Naive thymus-derived CD8-positive, alpha-beta T cell (primary cell): ENCODE measurements at places on chromosomes 2 and 18. TPM values are rescaled to one million over a fixed set of nuclear protein-coding genes. Genes with fewer than 3 reads are reported as not detected.
A peak's percentile ranks its signal among the peaks of the same experiment; 100 is the strongest.

The IL1RN gene
- total RNA-seq = 1.2 TPM

DNA sequence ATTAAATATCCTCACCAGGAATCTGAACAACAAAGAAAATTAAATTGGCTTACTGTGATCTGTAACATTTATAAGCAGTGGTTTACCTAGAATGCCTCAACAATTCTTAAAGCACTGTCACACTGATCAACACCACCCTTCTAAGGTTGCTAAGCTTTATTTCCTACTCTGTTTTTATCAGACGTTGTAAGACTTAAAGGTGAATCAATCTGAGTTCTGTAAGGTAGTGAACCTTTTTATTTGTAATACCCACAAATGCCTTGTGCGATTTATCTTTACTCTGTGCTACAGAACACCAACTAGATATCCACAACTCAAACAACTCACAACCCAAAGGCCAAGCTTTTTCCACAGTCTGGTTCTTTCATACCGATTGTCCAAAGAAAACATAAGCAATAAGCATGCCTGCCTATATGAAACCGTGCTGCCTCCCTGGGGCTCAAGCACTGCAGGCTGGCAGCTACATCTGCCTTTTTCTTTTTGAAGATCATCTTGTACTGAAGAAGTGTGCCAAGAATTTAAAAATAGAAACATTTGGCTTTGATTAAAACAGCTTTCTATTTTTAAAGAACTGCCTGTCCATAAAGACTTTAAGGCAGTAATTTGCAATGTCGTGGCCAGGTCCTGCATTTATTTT, 490.7 kb downstream of the NUP35 start:
- no peak for DNase-seq
- peaks cover 5% of the 10 kb centered on the region for H3K36me3 ChIP-seq
- no peak overlapping the region for H3K27ac ChIP-seq
- no peak overlapping the region for H3K4me3 ChIP-seq
- H3K4me1 ChIP-seq = no peaks in the 10 kb centered on the region
- no peaks in the 10 kb centered on the region for H3K27me3 ChIP-seq

The CYTIP gene
- total RNA-seq = 341 TPM

DNA sequence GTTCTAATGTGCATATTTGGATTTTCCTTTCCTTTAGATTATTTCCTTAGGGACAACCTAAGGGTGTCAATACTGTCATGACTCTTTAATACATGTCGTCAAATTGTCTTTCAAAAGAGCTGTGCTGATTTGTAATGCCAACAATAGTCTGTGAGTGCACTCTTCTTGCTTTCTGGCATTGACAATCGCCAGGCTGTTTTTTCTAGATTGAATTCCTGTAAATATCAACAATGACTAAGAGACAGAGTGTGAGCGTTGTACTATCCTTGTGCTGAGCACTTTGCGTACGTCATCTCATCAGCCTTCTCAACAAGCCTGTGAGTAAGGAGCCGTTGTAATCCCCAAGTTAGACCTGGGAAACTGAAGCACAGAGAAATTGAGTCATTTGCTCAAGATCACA, 96.0 kb downstream of the ACOXL start:
- no peaks in the 10 kb centered on the region for H3K27me3 ChIP-seq
- DNase-seq = no peak
- H3K27ac ChIP-seq = no peak overlapping the region

The LINC00305 gene
- total RNA-seq = not detected

The DCDC2C gene
- not detected for total RNA-seq

DNA sequence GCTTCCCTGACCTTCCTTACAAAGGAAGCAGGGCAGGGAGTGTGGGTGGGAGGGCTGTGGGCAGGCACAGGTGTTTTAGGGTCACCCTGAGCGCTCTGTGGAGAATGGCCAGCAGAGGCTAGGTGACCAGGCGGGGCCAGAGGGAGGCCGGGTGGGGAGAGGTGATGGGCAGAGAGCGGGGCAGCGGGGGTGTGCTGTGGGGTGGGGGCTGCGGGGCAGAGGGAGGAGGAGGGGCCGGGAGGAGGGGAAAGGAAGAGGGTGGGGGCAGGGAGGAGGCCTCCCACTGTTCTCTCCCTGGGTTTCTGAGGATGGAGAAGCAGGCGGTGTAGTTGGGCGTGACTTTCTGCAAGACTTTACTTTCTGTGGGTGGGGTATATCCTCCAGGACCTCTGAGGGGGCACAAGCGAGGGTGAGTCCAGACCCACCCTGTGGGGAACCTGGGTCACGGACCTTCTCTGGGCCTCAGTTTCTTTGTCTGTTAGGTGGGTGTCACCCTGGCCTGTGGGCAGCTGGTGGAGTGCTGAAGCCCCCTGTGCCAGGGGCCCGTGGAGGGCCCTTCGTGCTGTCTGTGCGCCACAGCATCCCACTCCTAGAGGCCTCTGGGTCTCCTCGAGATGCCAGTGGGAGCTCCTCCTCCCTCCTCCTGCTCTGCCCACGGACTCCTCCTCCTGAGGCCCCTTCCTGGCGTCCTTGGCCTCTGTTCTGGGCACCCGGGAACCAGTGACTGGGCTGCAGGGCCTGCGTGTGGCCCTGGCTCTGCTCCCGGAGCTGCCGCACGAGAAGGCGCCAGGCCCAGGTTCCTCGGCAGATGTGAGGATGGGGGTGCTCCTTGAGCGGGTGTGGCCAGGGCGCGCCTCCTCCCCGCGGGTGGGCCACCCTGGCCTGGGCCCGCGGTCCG, 6.3 kb upstream of the NEU4 start:
- no peak overlapping the region for H3K27ac ChIP-seq
- no peaks in the 10 kb centered on the region for H3K36me3 ChIP-seq
- no peak overlapping the region for H3K4me3 ChIP-seq
- peaks cover 10% of the 10 kb centered on the region for H3K4me1 ChIP-seq

GRCh38 chr18:56696966-56697365, 45.8 kb downstream of the WDR7 start:
- H3K4me1 ChIP-seq = no peaks in the 10 kb centered on the region
- H3K36me3 ChIP-seq = no peaks in the 10 kb centered on the region
- H3K27me3 ChIP-seq = no peaks in the 10 kb centered on the region
- no peak for DNase-seq
- H3K27ac ChIP-seq = no peak overlapping the region
- no peak overlapping the region for H3K4me3 ChIP-seq

The HJURP gene
- not detected for total RNA-seq

DNA sequence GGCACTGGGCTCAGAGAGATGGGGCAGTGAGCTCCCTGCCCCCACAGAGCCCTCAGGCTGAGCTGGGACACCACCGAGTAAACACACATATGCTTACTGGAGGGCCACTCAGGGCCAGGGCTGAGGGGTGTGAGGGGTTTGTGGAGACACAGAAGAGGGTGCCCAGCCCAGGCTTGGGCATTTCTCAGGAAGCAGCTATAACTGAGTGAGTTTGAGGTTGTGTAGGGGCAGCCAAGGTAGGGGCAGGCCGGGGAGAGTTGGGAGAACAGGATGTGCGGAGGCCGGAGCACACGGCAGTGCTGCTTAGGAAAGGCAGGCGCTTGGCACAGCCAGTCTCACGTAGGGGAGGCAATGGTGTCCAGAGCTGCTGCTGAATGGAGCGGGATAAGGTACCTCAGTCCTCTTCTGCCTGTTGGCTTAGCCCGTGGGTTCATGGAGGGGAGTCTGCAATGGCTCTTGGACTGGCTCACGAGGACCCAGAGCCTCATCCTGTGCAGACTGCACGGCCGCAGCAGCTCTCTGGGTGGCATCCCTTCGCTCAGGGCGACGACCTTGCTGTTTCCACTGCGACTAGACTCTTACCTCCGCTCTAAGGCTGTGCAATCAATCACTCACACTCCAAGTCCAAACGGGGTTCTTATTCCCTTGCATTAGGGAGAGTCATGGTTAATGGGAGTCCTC, 466.1 kb upstream of the HS6ST1 start:
- H3K36me3 ChIP-seq = no peaks in the 10 kb centered on the region
- H3K4me3 ChIP-seq = no peak overlapping the region
- no peak for DNase-seq
- peaks cover 2% of the 10 kb centered on the region for H3K27me3 ChIP-seq

DNA sequence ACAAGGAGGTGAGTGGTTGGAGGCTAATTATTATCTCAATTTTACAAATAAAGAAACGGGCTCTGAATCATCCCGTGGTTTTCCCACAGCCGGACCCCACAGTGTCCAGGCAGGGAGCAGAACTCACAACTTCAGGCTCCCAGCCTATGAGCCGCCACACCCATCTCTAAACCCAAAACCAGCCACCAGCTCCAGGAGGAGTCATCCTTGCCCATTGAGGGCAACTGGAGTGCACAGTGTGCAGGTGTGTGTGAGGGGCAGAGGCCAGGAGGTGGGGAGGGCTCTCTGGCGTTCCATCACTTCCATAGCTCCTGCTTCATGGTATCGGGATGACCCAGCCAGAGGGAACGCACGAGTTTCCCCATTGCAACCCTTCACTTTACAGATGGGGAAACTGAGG, 144.5 kb downstream of the CYP26B1 start:
- peaks cover 23% of the 10 kb centered on the region for H3K27me3 ChIP-seq
- no peaks in the 10 kb centered on the region for H3K36me3 ChIP-seq
- DNase-seq = no peak

DNA sequence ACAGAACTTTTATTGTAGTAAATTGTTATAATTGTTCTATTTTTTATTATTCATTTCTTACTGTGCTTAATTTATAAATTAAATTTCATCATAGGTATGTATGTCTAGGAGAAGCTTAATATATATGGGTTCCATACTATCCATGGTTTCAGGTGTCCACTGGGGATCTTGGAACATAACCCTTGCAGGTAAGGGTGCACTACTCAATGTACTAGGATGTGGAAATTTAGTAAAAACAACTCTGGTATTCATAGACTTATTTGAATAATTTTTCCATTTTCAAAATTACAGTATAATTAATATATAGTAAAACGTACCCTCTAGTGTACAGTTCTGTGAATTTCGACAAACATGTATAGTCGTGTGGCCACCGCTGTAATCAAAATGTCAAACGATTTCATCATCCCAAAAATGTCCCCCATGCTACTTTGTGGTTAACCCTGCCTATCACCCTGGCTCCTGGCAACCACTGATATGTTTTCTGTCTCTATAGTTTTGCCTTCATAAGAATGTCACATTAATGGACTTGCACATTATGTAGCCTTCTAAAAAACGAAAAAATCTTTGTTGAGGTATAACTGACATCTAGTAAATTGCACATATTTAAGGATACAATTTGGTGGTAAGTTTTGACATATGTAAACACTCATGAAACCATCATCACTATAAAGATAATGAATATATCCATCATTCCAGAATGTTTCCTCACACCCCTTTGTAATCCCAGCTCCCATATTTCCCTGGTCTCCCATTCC, 45.7 kb downstream of the ARL5A start:
- no peak overlapping the region for H3K4me3 ChIP-seq
- H3K27ac ChIP-seq = peak overlapping the region; percentile 50
- peaks cover 45% of the 10 kb centered on the region for H3K36me3 ChIP-seq
- H3K4me1 ChIP-seq = no peaks in the 10 kb centered on the region
- DNase-seq = no peak

The POLE4 gene
- total RNA-seq = 55.7 TPM

The WDR35 gene
- total RNA-seq = 5.6 TPM

- H3K27me3 ChIP-seq = peaks cover 10% of the 10 kb centered on the region
- no peak overlapping the region for H3K4me3 ChIP-seq
- no peak for DNase-seq
- no peaks in the 10 kb centered on the region for H3K36me3 ChIP-seq
Measured at GRCh38 chr2:177058747-177059146, 153.8 kb upstream of the HNRNPA3 start.

The B4GALT6 gene
- 0.47 TPM for total RNA-seq

DNA sequence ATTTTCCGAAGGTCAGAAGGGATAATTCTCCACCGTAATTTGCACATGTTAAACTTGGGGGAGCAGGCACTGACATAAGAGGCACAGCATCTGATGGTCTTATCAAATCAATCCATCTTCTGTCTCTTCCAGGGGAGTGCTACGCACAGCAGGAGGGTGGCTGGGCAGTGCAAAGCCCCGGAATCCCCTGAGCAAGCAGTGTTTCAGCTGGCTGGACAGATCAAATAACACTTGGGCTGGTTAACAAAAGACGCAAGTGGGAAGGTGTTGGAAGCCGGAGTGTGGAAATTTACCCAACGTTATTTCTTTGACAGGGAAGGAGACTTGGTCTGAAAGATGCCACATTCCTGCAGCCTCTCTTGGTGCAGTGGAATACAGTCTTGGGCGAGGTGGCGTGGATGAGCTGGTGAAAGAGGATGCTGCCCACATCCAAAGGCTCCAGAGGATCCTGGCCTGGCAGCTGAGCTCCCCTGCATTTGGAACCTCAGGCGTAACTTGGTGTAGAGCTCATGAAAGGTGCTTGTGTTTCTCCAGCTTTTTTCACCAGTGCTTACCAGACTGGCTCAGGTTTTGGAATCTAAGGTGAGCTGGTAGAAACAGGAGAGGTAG, 103.0 kb downstream of the MAPK4 start:
- no peaks in the 10 kb centered on the region for H3K4me1 ChIP-seq
- no peaks in the 10 kb centered on the region for H3K36me3 ChIP-seq
- peaks cover 11% of the 10 kb centered on the region for H3K27me3 ChIP-seq
- no peak overlapping the region for H3K27ac ChIP-seq

GRCh38 chr18:44883671-44884070, 203.0 kb downstream of the SETBP1 start:
- no peak for DNase-seq
- H3K27ac ChIP-seq = no peak overlapping the region
